ENCODE measurements at places on chromosomes 16 and 17.
A peak's percentile ranks its signal among the peaks of the same experiment; 100 is the strongest.

DNA sequence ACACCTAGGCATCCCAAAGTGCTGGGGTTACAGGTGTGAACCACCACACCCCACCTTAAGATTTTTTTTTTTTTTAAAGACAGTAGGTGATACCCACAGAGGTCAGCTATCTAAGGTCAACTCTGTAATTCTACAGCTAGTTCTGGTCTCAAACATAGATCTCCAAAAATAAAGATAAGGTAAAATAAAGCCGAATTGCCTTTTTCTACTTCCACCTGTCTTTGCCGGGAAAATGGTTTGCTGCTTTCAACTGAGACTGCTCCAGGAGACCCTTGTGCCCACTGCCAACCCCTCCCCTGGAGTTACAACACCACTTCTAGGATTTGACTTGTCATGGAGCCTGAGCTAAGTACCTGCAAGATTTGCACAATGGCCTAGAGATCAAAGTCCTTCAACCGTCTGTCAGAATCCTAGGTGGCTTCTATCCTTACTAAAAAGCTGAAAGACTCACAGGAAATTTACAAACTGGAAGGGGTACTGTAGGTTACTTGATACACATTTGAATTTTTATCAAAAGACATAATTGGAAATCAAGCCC is 4.7 kb upstream of the CNOT1 start:
- DNase-seq = no peak

GRCh38 chr17:18217412-18218015 is 7.9 kb upstream of the LLGL1 start:
- no peak for DNase-seq

DNA sequence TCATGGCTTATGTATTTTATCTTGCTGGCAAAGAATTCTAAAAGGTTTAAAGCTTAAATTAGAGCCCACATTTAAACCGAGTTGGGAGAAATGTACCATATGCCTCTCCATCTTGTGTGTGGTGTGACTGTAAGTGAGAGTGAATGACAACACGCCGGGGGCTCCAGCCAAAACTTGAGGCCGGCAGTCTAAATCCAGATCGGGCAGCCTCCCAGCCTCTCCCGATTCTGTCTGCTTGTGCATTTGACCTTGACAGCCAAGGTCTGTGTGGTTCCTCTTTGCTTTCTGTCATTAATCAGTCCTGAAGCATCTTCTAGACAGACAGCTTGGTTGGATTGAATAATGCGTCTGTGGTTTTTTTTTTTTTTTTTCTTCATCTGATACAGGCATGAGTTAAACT is 1093.2 kb upstream of the EEF2KMT start:
- peak; percentile 22 for DNase-seq

DNA sequence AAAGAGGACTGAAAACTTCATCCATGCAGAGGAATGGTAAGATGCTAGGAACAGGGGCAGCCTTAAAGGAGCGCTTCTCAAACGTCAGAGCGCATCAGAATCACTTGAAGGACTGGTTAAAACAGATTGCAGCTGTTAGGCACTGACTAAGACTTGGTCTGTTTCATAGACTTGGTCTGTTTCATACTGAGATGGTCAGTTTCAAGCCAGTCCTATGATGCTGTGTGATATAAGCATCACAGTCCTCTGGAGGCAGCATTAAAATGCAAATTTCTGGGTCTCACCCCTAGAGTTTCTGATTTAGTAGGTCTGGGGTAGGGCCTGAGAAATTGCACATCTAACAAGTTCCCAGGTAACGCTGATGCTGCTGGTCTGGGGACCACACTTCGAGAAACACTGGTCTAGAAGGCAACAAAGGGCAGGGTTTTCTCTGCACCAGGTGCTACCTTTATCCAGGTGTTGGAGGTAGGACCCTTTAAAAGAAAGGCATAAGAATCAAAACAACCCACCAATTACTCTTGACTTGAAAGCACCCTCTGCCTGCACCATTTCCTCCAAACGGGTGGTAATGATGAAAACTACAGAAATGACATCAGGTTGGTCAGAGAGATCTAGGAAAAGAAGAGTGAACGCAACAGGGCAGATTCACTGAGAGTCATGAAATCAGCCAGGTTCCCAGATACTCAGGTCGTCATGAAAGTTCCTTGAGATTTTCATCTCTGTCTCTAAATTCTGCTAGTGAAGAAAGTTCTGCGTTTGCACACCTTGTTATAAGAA is 95.0 kb upstream of the RCVRN start:
- DNase-seq = no peak

GRCh38 chr17:74814453-74814852 is 38.3 kb upstream of the NAT9 start:
- no peak for DNase-seq

- no peak for DNase-seq
Measured at GRCh38 chr16:88442383-88442726, 10.7 kb upstream of the ZFPM1 start.

DNA sequence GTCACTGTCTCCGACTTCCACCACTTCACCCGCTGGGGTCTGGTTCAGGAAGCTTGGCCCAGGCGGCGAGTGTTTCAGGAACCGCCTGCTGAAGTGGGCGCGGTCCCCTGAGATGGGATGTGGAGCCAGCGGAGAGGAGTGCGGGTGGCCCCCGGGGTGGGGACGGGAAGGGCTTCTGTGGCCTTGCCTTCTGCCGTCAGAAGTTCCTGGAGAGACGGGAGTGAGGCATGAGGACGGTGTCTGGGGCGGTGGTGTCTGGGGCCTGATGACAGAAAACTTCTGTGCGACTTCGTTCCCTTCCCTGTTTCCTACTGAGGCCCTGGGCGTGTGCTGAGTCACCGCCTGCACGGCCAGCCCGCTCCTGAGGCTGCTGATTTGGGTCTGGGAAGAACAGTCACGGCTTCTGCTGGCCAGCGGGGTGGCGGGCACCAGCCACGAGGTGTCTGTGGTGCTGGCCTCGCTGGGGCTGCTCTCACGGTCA is 12.3 kb upstream of the NLRC3 start:
- no peak for DNase-seq

- no peak for DNase-seq
Measured at GRCh38 chr17:43900858-43901754, 6.2 kb downstream of the MPP2 start.

- DNase-seq = no peak
Measured at GRCh38 chr17:79678091-79678735, 52.5 kb upstream of the ENPP7 start.

- DNase-seq = no peak
Measured at GRCh38 chr17:31269036-31269577, 27.9 kb downstream of the OMG start.

DNA sequence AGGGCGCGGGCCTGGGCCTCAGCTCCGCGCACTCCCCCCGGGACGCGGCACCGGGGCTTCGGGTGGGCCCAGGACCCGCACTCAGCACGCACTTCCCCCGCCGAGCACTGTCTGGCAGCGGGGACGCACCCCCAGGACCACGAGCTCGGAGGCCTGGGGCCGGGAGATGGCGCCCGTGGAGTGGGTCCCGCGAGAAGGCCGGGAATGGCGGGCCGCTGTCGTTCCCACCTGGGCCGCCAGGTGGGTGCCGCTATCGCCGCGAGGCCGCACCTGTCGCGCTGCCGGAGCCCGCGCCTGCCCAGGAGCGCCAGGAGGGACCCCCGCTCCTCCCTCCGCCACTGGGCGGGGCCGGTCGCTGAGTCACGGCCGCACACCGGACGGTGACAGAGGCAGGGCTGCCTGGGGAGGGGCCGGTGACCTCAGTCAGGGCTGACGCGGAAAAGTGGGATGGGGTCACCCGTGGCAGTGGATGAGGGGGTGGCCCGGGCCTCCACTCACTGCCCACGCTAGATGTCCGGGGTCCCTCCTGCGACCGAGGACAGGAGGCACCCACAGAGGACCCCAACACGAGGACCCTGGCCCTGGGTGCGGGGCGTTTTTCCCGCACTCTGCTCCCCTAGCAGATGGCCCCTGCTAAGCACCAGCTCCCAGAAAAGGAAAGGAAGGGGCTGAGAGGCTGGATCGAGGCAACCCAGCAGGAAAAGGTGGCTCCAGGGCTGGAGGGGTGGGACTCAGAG is 6.9 kb upstream of the ACTG1 start:
- no peak for DNase-seq

DNA sequence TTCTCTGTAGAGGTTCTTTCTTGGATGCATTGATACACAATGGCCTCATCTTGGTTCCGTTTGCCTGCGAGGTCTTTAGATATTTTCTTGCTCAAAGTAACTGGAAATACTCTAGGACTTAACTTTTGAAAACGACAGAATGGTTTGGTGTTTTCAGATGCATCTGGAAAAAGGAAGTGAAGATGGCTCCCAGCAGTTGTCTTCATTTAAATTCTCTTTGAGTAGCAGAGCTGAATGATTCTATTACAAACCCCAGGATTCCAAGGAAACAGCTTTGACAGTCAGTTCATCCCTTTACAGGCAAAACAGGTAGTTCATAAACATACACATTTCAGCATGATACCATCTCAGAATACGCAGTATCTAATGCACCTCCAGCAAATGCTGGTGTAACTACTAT is 54.8 kb downstream of the PSMD12 start:
- no peak for DNase-seq

GRCh38 chr17:80817861-80818260 is 173.8 kb upstream of the CHMP6 start:
- no peak for DNase-seq

DNA sequence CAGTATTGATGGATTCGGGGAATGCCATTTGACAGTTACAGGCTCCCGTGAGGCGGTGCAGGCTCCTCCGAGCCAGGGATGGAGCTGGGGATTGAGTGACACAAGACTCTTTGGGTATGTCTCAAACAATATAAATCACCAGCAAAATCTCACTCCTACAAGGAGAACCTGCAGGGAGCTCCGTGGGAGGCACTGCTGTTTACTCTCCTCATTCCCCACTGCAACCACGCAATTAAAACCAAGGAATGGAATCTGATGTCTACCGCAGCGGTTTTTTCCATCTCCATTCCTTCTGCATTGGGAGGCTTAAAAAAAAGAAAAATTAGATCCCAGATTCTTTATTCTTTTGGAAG is 157.9 kb downstream of the WWOX start:
- DNase-seq = no peak

- no peak for DNase-seq
Measured at GRCh38 chr17:53655591-53655990, 167.1 kb upstream of the KIF2B start.

DNA sequence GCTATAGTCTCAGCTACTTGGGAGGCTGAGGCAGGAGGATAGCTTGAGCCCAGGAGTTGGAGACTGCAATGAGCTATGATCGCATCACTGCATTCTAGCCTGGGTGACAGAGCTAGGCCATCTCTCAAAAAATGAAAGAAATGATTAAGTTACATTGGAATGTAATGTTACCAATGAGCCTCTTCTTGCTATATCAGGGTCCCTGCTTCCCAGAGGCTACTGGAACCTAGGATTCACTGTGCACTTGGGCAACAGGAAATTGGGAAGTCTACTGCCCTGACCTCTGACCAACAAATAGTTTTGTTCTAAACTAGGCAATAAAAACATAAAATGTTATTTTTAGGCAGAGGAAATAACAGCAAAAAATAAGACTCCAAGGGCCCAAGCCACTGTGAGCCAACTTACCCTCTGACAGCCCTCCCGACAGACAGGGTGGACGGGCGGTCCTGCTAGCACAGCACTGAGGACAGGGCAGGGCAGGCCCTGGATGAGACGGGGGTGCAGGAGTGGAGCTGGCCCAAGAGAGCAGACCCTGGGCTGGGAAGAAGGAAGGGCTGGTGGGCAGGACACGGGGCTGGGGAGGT is 27.5 kb downstream of the NSMCE1 start:
- no peak for DNase-seq

DNA sequence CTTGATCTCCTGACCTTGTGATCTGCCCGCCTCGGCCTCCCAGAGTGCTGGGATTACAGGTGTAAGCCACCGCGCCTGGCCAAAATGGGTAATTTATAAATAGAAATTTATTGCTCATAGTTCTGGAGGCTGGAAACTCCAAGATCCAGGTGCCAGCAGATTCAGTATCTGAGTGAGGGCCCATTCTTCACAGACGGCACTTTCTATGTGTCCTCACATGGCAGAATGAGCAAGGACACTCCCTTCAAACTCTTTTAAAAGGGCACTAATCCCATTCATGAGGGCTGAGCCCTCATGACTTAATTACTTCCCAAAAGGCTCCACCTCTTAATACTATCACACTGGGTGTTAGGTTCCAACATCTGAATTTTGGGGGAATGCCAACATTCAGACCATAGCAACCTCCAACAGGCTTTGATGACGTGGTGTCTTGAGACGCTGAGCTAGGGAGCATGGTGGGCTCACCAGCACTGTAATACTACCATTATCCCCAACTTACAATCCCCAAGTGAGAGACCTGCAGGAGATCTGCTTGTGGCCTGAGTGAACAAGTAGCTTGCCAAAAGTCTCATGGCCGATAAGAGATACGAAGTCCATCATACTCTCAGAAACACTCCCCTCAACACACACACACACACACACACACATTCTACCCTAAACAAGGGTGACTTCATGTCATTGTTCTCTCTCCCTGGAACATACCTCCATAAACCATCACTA is 8.5 kb downstream of the CMTM4 start:
- DNase-seq = no peak

GRCh38 chr16:29146266-29146665 is 161.4 kb downstream of the LAT start:
- no peak for DNase-seq

GRCh38 chr16:85502357-85502756 is 110.8 kb upstream of the GSE1 start:
- no peak for DNase-seq

DNA sequence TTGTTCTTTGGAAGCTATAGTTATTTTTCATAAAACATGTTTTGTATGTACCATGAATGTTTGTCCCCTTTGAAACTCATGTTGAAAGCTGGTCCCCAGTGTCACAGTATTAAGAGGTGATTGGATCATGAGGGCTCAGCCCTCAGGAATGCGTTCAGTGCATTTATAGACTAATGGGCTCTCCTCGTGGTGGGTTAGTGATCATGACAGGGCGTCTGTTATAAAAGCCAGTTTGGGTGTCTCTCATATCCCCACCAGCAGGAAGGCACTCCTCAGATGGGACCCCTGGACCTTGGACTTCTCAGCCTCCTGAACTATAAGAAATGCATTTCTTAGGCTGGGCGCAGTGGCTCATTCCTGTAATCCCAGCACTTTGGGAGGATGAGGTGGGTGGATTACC is 10.4 kb downstream of the BANP start:
- DNase-seq = no peak
